Ovary (tissue), 10 donors: ENCODE measurements at places on chromosomes 11 and 22. TPM values are rescaled to one million over a fixed set of nuclear protein-coding genes. Genes with fewer than 3 reads are reported as not detected.

DNA sequence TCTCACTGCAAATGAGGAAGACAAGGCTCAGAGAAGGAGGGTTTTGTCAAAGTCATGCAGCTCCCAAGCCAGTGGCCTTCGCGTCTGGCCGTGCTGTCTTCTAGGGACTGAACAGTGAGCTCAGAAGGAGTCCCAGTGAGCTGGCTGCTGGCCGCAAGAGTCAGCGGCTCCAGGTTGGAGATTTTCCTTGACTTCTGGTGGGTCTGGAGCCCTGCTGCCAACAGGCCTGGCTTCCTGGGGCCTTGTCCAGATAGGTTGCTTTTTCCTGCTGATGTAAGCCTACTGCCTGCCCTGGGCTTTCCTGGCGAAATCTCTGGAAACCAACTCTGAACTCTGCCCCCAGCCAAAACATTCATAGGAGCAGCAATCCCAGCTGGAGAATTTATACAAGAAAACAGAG lies 272.7 kb upstream of the CADM1 start:
- H3K36me3 ChIP-seq, result no peaks in the 10 kb centered on the region
- no peak overlapping the region for H3K4me3 ChIP-seq
- DNase-seq, result no peak
- no peaks in the 10 kb centered on the region for H3K4me1 ChIP-seq
- H3K27ac ChIP-seq, result no peak overlapping the region

DNA sequence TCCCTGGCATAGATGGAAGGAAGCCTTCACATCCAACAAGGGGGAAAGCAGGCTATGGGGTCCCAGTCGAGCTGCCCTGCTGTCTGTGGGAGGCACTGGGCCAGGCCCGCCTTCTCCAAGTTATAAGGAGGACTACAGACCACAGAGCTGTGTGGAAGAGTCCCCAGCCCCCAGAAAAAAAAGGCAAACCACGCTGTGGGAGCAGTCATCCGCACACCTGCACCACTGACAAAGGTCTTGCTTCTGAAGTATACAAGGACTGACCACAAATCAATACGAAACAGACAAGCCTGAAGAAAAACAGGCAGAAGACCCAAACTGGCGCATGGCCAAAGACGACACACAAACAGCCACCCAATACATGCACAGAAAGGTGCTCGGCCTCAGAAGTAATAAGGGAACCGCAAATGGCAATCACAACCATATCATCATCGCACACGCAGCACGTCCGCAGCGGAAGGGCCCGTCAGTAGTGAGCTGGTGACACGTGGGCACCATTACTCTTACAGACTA lies 384.1 kb downstream of the CTTN start:
- no peaks in the 10 kb centered on the region for H3K36me3 ChIP-seq
- H3K27ac ChIP-seq, result no peak overlapping the region

The KRTAP5-11 gene
- total RNA-seq, result not detected

DNA sequence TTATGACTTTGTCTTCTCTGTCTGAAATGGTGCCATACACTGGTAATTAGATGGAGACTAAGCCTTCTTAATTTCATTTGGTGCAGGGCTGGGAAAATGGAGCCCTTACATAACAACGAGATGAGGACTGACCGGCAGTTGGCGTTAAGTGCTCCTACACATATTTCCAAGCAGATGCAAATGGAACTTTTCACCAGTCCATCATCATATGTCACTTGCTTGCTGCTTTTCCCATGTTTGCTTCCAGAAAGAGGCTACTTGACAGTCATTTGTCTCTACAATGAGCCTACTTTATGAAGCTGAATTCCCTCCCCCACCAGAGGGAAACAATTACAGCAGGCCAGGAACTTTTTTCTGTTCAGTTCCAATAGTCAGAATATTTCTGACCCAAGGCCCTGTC lies 32.6 kb downstream of the SVIP start:
- H3K4me1 ChIP-seq, result no peaks in the 10 kb centered on the region
- no peaks in the 10 kb centered on the region for H3K36me3 ChIP-seq
- no peak for DNase-seq
- H3K27ac ChIP-seq, result no peak overlapping the region
- H3K4me3 ChIP-seq, result no peak overlapping the region
